ENCODE measurements at places on chromosomes 3 and 15.

- DNase-seq: no peak
These were observed 23.6 kb downstream of the TM4SF4 start for GRCh38 chr3:149497966-149498670.

DNA sequence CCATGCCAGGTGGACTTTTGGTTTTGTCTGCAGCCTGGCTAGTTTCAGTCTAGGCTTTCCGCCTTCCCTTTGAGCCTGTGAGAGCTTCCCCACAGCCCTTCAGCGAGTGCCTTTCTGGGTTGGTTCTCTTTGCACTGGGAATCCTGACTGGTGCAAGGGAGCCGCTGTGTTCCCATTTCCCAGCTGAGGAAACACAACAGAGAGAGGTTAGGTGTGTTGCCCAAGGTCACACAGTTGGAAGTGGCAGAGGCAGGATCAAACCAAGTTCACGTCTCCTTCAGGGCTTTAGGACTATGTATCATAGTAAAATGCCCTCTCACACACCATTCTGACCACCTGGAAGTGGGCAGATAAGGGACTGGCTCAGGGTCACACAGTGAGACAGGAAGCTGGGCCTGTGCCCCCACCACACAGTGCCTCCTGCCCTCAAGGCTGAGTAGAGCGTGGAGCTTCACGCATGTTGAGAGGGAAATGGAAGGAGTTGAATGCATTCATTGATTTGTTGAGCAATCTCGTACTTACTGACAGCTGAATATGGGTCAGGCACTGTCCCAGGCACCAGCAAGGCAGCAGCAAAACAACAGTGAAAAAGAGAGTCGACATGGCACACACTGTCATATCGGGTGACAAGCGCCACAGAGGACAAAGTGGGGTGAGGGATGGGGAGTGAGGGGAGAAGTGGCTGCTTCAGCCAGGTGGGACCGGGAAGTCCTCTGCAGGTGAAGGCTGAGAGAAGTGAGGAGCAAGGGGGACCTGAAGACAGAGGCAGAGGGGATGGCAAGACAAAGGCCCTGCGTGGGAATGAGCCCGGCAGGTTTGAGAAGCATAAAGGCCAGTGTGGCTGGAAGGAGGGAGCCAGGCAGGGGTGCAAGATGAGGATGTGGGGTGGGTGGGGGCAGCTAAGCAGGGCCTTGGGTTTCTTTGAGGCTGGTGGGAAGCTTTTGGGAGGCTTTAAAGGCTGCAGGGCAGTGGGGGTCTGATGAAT is 12.3 kb upstream of the ANPEP start:
- no peak for DNase-seq

GRCh38 chr3:11400213-11400612 is 128.0 kb downstream of the ATG7 start:
- DNase-seq: no peak

- DNase-seq: no peak
These were observed 224.6 kb downstream of the GREM1 start for GRCh38 chr15:32942401-32942841.

GRCh38 chr3:66499881-66500575 is 794 bp downstream of the LRIG1 start:
- DNase-seq: peak; percentile 43

DNA sequence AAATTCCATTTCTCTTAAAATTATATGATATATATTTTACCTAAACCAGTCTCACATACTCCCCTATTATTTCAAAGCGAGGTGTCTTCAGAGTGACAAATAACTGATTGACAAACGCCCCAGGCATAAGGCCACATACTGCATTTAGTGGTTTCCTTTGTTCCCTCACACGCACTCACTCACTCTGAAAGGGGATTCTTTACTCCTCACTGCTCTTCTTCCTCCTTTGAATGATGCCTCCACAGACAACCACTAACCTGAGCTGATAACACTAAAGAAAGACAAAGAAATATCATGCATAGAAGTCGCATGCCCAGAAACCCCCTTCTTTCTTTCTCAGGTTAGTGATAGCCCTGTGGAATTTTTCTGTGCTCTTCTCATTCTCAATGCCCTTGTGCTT is 24.1 kb upstream of the BBX start:
- no peak for DNase-seq

Data from IMR-90 (cell line).